ENCODE measurements at places on chromosomes 3 and 15.

DNA sequence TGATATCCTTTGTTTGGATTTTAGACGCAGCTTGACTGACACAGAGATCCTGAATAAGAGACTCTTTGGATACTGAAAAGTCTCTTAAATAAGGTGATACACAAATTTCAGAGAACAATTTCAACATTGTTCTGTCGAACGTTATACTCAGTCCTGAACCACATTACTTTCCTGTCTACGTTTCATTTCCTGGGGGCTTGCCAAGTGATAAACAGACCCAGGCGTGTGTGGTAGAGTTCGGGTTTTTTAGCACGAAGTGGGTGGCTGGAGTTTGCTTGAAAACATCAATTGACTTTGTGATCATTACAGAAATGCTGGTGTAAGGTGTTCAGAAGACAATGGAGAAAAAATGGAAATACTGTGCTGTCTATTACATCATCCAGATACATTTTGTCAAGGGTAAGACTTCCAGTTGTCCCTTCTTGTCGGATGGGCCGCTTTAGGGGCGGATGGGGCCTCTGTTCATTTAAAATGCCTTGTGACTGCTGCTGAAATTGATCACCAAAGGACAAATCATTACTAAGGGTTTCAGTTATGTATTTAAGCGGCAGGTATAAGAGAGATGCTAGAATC is at the start of gene CD96:
CD96 (plus strand) TSS at position 287 of the 573 bp plus-strand sequence; CDS start at position 339, 52 bp downstream.
- no peak for DNase-seq

GRCh38 chr15:60544581-60545264 is 65.8 kb upstream of the ICE2 start:
- DNase-seq: no peak

DNA sequence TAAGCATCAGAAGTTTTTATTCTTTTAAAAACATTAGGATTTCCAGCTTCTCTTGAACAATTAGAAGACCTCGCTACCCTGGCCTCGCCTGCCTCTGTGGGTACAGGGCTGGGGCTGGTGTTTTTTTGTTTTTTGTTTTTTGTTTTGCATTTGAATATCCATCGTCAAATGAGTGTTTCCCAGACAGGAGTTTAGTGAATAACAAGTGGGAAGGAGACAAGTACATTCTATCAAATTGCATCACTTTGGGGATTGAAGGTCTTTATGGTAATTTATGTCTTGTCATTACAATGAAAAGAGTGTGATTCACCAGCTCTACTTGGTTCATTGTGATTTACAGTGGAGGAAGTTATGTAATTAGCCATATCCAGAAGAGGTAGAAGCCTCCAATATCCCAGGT is 161.1 kb upstream of the UBE2E1 start:
- DNase-seq: no peak

- no peak for DNase-seq
These were observed 341.6 kb upstream of the WNT5A start for GRCh38 chr3:55828712-55829111.

DNA sequence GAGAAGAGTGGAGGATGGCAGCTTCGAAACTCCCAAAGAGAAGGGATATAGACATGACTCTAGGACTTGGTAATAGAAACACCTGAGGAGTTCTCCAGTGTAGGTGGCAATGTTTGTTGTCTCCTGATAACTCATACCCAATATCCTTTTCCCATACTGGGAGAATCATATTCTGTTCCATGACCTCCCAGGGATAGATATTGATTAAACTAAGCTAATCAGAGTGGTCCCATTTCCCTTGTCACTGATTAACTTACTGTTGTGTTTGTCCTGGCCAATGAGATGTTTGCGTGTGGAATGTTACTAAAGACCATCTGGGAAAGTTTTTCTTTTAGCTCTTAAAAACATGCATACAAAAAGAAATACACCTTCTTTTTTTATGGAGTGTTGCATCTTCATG is 85.6 kb downstream of the RPL22L1 start:
- no peak for DNase-seq

- no peak for DNase-seq
These were observed 18.0 kb upstream of the IQCF1 start for GRCh38 chr3:51921081-51921578.

DNA sequence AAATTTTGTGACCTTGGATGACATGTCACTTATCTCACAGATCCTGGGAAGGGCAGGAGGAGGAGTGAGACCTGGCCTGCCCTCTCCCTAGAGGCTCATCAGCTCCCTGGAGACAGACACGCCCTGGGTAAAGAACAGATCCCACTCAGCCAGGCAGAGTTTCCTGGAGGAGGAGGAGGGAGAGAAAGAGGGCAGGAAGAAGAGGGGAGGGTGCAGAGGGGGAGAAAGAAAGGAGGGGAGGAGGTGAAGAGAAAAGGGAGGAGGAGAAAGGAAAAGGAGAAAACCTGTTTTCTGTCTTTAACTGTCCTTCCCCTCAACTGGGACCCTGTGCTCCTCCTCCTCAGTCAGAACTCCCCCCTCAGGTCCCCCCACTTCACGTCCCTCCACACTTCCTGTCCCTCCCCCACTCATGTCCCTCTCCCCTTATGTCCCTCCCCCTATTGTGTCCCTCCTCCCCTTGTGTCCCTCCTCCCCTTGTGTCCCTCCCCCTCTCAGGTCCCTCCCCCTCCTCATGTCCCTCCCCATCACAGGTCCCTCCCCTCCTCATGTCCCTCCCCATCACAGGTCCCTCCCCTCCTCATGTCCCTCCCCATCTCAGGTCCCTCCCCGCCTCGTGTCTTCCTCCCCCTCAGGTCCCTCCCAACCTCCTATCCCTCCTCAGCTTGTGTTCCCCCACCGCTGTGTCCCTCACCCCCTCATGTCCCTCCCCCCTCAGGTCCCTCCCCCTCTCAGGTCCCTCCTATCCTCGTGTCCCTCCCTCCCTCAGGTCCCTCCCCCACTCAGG is 52.3 kb upstream of the CGNL1 start:
- peak; percentile 30 for DNase-seq

GRCh38 chr15:52498706-52499105 is 30.0 kb downstream of the MYO5A start:
- DNase-seq: no peak

- DNase-seq: no peak
These were observed 79.5 kb downstream of the KBTBD8 start for GRCh38 chr3:67077656-67078055.

DNA sequence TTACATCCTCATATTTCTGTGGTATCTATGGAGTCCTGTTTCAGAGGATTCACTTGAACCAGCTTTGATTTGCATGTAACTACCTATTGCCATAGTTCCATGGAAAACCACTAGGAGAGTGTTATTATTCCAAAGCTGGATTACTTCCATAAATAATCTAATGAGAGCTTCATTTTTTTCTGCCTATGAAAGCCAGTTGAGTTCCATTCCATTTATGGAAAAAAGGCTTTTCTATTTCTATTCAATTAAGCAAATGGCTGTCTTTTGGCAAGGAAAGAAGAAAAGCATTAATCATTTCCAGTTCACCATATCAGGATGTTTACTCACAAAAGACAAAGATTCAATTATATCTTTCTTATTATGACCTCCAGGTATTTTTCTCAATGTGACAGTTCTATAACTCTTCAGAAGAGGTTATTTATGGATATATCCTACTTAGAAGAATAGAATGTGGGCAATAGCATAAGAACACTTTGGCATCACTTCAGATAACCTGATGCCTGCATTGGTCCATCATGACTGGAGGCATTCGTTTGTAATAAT is 259.9 kb upstream of the ZPLD1 start:
- no peak for DNase-seq

GRCh38 chr3:120052225-120052624 is 42.0 kb downstream of the GSK3B start:
- no peak for DNase-seq

DNA sequence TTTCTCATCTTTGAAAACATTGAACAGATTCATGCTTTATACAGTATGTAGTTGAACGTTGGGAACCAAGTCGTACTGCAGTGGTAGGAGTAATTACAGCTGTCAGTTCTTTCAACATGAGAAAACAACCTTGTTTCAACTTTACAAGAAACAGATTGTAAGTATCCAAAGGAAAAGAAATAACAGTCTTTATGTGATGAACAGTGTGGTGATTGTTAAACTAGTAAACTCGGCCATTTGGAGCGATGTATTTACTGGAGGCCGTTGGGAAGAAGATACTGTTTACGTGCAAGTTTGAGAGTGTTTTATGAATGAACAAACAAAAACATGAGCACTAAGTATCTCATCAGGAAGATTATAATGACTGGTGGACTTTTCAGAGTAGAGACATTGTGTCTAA is 48.4 kb downstream of the EPHA3 start:
- no peak for DNase-seq

DNA sequence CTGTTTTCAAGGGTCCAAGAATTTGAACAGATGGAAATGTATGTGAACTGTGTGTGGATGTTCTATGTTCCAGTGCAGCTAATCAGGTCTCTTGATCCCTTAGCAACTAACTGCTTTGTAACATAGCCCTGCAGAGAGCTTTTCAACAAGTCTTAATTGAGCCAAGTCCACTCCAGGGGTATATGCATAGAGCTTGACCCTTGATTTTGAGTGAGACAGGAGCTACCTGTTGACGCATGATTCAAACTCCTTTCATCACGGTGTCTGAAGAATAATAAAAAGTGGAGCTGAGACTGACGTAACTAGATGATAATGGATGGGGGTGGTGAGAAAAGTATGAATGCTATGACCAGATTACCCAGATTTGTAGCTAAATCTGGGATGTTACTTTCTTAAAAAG is 93.3 kb upstream of the CCDC54 start:
- no peak for DNase-seq
